ENCODE measurements at places on chromosomes 2 and 18.

DNA sequence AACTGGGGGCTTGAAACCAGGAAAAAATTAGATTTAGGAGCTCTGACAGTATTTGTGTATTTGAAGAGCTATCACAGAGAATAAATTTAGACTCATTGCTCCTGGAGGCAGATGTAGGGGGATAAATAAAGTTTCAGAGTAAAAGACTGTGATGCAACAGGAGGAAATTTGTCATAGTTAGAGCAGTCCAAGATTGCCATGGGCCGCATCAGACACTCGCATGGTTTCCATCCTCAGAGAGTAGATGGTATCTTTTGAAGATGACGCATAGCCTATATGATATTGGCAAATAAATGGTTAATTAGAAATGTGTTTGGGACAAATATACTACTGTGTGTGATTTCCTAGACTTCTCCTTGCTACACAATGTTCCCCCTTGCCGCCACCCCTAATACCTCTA lies 170.5 kb downstream of the FTCDNL1 start:
- DNase-seq = no peak

DNA sequence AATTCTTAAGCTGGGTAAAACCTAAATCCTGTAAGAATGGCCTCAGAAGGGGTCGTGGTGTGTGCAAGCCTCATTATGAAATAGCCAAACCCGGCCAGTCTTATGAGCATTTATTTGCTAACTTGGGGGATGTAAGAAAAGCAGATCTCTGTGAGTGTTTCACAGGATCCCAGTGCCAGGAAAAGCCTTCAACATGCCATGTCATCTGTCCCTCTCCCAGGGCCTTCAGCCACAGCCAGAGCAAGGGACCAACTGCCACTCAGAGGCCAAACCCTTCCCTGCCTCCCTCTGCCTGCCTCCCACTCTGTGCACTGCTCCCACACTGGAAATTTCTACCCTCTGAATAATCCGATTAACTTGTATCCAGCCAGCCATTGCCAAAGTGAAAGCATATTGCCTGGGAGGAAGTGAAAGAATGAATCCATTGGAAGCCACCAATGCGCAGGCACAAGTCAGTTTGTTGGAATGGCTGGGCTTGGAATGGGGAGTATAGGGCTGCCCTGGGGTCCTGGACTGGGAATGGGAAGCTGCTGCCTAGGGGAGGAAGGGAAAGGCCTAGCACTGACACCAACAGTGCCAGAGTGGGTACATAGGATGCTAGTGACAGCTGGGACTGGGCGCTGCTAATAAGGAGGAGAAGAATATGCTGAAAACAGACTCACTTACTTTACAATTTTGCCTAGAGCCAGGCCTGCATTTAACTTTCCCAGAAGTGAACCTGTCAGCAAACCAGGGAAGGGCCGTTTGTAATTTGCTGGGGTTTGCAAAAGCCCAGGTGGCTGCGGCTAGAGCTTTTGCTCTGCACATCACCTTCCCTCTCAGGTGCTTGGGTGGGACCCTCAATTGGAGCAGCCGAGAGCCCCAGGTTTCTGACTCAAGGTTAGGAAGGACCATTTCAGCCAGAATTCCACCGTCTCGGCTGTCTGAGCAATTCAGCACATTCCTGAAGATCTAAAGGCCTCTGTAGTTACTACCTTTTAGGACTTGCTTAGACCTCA lies 146.6 kb upstream of the NCK2 start:
- DNase-seq = no peak

DNA sequence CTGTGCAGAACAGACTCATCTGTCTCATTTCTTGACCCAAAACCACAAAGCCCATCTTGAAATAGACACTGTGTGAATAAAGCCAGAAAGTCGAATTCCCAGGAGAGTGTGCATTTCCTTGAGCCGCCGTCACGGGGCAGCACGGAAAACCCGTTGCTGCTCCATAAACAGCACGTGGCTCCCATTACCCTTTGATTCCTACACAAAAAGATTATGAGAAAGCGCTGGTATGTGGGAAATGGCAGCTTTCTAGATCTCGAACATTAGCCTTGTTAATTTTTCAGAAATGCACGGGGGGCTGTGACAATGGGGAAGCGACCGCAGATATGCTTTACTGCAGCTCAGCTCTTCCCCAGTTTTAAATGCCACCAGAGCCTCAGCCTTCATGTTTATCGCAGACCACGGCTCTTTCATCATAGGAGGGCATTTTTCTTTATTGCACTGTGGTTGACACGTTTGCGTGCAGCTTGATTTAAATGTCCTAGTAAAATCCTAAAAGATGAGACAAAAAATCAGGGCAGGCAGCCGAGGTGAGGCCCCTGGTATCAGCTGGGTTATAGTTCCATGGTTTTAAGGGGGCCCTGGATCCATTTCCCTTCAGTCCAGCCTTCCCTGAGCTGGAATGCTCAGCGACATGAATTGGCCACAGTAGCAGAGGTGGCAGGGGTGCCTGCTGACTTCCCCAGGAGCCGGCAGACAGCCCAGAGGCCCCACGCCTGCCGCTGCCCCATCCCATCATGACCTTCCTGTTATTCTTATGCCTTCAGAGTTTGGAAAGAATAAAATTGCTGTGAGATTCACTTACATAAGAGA lies 249.3 kb downstream of the NDUFA10 start:
- DNase-seq = no peak

DNA sequence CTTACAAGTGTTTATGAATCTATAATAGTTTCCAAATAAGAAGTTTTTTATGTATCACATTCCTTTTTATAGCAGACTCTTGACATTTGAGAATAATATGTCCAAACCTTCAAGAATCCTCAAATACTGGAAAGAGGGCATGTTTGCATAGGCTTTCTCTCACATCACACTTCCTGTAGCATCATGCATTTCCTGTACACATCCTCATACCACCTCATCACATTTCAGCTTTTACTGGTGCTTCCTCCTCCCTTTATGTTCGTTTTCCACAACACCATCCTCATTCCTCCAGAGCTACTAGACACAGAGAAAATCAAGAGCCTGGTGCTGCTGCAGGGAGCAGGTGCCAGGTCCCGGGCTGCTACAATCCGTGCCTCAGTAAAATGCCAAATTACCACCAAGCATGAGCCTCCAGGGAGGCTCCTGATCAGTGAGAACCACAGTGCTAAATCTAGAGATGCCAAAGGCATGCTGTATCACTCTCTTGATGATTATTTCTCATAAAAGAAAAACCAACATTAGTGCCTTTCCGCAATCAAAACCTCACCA lies 137.7 kb upstream of the CYP1B1 start:
- DNase-seq = no peak

DNA sequence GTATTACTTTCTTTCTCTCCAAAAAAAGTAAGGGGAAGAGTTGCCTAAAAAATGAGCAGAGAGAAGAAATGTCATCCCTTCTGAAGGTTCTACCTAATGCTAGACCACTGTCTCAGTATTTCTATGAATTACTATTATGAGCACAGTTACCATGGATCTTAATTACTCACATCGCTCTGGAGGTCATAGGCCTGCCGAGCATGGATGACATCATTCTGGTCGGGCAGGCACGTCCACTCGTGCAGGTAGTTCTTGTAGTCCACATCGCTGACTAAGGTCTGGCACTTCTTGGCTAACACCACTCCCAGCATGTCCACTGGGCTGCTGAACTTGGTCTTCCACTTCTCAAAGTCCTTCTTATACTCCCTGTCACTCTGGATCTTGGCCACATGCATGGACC lies 106.9 kb downstream of the NEB start:
- DNase-seq = no peak

Measured in activated CD4-positive, alpha-beta T cell treated with anti-CD3 and anti-CD28 coated beads, Interleukin-2, amount 50 U/mL, for 4 hours (primary cell).